ENCODE measurements at places on chromosomes 11 and 22.

- DNase-seq = no peak
Observed at GRCh38 chr11:44711787-44712608, 14.8 kb upstream of the TSPAN18 start.

GRCh38 chr11:123681030-123681429, 26.6 kb upstream of the SCN3B start:
- no peak for DNase-seq

DNA sequence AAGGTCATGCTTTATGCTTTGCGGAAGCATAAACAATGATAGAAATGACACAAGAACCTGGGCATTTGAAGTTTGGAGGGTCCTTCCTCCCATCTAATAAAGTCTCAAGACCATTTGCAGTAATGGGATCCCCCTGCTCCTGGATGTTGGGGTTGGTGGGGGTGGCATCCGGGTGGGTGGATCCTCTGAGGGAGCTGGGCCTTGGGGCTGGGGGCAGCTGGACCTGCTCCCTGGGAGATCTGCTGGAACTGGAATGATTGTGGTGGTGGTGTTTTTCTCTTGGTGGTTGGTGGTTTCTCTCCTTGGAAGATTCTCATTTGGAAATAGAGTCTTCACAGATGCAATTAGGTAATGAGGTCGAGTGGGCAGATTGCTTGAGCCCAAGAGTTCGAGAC, 2.2 kb upstream of the NAP1L4 start:
- DNase-seq = no peak

DNA sequence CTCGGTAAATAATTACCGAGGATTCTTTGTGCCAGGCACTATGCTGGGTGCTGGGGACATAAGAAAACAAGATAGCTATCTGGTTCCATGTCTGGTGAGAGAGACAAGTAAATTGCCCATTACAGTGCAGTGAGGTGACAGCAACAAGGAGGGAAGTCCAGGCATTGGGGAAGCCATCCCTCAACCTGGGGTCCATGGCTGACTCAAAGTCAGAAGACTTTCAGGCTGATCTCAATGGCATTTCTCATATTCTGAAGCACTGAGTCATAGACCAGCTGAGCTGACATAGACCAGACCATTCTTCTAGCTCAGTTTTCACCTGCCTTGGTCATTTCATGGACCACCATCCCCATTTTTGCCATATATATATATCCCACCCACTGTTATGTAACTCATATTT, 158.8 kb downstream of the TTC17 start:
- no peak for DNase-seq

GRCh38 chr11:86416494-86416893, 41.8 kb downstream of the CCDC81 start:
- DNase-seq = no peak

DNA sequence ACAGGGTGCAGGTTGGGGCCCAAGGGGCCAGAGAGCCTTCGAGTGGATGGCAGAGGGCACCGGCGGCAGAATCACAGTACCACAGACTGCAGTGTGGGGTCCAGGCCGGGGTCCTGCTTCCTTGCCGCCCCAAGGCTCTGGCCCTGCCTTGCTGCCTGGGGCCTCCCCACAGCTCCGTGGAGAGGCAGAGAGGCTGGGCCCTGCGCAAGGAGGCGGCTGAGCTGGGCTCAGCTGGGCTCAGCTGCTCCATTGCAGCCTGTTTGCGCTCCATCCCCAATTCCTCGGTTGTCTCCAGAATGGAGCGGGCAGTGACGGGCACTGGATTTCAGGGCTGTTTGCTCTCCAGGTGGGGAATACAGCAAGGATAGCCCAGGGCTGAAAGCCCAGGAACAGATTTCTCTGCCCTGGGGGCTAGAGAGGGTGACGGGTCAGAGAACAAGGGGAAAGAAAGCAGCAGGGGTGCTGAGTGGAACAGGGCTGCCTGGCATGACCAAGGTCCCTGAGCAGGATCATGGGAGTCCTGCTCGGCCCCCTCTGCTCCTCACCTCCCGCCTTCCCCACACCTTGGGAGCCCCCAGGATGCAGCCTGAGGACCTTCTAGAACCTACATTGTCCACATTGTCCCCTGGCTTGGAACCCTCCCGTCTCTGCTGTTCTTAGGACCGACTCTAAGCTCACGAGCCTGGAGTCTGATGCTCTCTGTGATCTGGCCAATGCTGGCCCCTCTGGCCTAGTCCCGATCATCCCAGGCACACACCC, 18.9 kb downstream of the MRGPRG start:
- no peak for DNase-seq

GRCh38 chr11:80414181-80415165, 973.6 kb upstream of the TENM4 start:
- DNase-seq = no peak

DNA sequence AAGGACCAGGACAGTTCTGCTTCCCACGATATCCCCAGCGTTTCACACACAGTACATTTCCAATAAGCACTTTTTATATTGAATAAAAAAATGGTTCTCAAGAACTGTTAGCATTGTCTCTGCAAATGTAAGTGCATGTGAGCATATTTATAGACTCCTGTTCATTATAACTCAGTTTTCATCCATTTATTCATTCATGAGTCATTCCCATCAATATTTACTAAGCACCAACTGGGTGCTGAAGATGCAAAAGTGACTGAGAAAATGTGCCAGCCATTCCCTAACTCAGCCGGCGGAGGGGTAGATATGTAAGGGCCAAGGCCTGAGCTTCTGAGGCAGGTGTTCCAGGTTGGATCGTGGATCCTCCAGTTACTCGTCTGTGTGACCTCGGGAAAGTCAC, 64.8 kb downstream of the CACNG2 start:
- DNase-seq = no peak

DNA sequence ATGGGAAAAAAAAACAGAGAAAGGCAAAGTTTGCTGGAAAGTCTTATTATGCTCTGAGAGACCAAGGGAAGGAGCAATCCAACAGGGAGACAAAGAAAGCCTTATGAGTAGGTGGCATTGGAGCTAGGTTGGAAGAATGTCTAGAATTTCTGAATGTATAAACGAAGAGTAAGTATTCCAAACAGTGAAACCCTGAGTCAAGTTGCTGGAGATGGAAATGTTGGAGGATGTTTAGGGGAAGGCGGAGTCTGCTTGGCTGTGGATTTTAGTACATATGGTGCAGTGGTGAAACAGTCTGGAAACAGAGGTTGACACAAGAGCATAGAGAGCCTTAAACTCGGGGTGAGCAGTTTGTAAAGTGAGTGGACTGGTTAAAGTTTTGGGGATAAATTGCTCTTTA, 314.8 kb upstream of the CADM1 start:
- DNase-seq = no peak

DNA sequence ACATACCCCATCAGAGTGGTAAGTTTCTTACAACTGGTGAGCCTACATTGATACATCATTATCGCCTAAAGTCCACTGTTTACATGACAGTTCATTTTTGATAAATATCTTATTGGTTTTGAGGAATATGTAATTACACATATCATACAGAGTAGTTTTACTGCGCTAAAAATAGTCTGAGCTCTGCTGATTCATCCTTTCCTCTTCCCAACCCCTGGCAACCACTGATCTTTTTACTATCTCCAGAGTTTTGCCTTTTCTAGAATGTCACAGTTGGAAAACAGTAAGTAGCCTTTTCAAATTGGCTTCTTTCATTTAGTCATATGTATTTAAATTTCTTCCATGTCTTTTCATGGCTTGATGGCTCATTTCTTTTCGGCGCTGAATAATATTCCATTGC, 112.8 kb downstream of the LARGE1 start:
- DNase-seq = no peak

GRCh38 chr22:19654338-19654987, 59.8 kb upstream of the SEPTIN5 start:
- DNase-seq = no peak

- no peak for DNase-seq
Observed at GRCh38 chr11:76371170-76371569, 9.8 kb downstream of the THAP12 start.

GRCh38 chr22:21447694-21448402, 19.3 kb upstream of the TMEM191C start:
- DNase-seq = no peak

DNA sequence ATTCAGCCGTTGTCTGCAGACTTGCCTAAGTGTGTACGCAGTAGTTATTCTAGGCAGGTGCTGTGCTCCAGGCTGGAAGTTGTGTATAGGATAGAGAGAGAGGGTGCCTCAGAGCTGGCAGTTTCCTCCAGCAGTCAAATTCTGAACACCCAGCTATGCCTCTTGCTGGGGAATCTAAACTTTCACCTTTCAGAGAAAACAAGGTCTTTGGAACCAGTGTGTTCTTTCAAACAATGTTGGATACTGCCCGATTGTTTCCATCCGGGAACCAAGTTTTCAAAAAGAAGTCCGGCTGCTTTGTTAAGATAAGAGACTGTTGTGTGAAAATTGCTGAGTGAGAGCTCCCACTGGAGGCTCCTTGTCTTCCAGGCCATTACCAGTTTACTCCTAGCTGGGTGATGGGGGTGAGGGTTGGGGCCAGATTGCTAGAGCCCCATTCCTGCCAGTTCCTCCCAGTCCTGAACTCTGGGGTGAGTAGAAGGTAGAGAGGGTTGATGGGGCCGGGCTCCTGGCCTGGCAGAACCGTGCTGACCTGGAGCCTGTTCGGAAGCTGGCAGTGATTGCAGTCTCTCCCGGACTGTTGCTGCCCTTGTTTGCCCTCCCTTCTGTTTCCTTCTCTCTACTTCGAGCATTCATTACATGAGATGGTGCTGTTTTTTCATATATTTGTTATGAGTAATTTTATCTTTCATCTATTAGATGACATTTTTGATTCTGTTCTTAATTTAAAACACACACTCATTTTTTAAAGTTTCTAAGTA, 150.2 kb downstream of the TEAD1 start:
- no peak for DNase-seq

- no peak for DNase-seq
Observed at GRCh38 chr11:108886660-108887009, 221.8 kb downstream of the DDX10 start.

DNA sequence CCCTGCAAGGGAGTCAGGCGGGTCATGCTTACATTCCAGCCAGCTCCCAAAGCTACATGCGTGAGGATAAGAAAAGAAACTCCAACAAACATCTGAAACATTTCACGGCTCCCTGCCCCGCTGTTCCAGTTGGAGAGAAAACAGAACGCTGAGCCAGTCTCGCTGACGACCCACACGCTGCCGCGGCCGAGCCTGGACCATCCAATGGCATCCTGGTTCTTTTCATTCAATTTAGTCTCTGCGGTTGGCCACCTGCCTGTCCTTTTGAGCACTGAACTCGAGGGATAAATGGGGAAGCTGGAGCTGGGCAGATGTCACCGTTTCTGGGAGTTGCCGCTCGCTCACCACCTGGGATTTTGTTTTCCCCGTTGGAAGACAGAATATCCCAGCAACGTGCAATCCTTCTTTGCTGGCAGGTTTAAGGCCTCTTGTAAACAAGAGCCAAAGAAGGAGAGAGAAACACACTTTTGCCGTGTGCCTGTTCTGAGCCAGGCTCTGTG, 45.3 kb upstream of the SHISAL1 start:
- DNase-seq = no peak

DNA sequence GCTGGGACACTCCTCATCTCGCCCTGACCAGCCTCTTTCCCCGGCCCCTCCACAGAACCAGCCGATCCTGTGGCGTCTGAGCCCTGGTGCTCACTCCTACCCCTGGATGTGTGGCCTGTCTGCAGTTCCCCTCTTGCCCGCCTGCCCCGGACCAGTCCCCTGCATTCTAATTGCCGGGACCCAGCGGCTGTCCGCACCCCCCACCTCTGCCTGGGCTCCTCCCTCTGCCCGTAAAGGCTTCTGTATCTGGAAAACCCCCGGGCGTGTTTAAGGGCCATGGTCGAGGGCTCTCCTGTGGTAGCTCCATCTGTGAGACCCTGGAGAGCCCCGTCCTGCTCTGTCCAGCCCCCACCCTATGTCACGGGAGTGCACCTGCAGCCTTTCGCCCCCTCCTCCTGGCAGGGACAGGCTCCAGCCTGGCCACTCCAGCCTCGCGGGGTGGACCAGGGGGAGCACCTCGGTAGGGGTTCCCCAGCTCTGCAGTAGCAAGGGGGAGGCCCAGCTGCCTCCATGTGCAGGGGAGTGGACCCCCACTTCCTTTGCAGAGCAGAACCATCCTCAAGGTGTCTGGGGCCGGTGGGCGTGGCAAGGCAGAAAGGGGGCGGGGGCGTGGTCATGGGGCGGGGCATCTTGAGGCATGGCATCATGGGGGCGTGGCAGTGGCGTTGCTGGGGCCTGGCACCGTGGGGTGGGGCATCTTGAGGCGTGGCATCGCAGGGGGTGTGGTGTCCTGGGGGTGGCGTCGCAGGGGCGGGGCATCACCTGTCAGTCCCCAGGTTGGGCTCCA, 430.4 kb downstream of the TBC1D22A start:
- DNase-seq = no peak

DNA sequence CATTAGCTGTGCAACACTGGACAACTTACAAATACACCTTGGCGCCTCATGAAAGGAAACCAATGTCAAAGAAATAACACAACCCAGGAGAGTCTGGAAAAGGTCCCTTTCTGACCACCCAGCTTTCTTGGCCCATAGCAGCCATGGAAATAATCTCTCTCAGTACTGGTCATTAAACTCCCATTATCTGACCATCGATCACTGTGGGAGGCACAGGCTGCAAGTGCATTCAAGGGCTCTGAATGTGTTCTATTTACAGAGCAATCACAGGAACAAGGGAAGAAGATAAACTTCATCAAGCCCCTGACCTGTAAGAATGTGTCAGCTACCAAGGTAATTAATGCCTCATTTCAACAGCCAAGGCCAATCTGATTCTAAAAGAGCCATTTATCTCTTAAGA, 40.1 kb downstream of the CTSC start:
- no peak for DNase-seq

DNA sequence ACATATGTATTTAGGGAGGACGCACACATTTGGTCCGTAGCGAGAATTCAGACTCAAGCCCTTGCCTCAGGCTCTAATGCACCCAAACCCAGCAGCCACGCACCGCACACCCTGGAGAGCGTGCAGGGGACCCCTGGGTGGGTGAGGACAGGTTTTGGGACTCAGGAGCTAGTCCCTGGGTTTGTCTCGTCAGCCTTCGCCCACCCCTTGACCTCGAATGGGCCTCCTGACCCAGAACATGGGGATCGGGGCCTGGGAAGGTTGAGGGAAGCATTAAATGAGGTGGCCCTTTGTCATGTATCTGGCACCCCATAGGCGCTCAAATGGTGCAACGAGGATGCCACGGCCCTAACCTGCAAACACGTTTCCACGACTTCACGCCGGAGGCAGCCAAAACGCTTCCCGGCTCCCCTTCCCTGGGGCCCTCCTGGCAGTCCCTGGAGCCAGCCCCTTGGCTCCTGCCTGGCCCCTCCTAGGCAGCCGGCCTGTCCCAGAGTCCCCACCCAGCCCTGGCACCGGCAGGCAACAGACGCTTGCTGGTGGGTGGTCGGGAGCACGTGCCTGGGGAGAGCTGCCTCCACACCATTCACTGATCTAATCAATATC, 5.5 kb upstream of the LINC01488 start:
- no peak for DNase-seq

- DNase-seq = no peak
Observed at GRCh38 chr11:657691-658126, 20.6 kb downstream of the DRD4 start.
